ENCODE measurements at places on chromosomes 1 and 21.

GRCh38 chr1:205124726-205125125 is 2.9 kb upstream of the RBBP5 start:
- no peak for DNase-seq

GRCh38 chr21:45615145-45615711 is 28.3 kb upstream of the PCBP3 start:
- peak; percentile 84 for DNase-seq

GRCh38 chr1:41655632-41656031 is 171.1 kb upstream of the EDN2 start:
- DNase-seq = peak; percentile 11

DNA sequence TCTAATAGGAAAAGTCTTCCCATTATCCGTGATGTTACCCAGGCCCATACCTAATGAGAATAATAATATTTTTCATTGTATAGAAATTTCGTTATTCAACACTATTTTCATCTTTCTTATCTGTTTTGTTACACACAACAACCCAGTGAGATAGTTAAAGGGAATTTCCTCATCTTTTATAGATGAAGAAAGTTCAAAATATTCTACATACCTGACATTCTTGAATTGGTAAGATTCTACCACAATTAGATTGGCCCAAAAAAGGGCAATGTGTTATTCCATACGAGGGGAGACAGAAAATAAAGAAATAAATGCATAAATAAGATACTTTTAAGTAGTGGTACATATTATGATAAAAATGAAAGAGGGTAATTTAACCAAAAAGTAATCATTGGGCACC is 405.5 kb upstream of the ADAMTS5 start:
- DNase-seq = no peak

- DNase-seq = no peak
Measured at GRCh38 chr1:81681114-81681513, 119.6 kb upstream of the ADGRL2 start.

- no peak for DNase-seq
Measured at GRCh38 chr1:205088341-205088740, 4.1 kb upstream of the TMEM81 start.

DNA sequence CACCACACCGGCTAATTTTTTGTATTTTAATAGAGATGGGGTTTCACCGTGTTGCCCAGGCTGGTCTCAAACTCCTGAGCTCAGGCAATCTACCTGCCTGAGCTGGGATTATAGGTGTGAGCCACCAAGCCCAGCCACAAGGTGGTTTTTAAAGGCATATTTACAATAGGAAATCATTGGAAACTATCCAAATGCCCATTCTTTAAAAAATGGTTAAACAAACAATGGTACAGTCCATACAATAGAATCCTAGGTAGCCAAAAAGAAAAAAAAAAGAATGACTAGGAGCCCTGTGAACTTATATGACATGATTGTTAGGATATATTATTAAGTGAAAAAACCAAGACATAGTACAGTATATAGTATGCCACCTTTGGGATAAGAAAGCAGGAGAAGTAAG is 5.3 kb downstream of the ATP2B4 start:
- no peak for DNase-seq

DNA sequence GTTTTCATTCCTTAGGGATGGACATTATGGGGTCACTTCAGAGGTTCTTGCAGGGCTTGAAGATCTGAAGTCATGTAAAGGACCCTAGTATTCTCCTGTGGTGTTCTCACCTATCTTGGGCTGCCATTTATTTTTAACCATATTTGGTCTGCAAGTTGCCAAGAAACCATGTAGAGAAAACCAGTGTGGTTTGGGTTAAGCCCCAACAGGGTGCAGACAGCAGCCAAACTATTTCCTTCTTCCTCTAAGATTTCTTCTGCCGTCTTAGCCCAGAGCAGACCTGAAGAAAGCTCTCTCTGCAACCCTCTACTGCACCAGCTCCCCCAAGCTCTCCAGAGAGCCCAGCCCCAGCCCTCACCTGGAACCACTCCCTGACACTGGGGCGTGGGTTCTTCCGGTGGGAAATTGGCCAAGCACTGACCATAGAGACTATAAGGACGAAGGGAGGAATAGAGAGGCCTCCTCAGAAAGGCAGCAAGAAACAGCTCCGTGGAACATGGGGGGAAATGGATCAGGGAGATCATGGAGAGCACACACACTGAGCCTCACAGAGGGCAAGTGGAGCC is 136.6 kb downstream of the SYF2 start:
- DNase-seq = no peak

DNA sequence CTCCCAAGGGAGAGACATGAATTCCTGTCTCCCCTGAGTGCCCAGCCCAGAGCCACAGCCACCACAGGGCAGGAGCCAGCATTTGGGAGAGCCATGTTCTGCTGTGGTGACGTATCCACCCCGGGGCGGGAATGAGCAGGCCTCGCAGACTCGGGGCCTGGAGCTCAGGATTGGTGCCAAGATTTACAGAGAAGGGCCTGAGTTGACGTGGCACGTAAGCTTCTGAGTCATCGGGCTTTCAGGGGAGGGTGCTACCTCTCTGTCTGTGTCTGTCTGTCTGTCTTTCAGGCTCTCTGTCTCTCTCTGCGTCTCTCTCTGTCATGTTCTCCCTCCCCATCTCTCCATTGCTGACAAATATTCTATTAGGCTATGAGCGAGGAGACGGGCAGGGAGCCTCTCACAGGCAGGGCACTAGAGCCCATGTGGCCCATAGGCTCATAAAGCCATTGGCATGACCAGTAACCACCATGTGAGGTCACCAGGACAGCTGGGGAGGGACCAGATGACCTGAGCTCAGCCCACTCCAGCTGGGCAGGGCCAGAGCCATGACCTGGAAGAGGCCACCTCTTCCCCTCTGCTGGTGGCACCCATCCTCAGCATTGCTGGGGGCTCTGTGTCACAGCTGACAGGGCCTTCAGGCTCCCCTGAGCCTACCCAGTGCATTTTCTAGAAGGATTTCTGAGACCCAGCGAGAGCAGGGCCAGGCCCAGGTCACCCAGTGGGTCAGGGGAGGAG is 300.0 kb upstream of the VAMP3 start:
- no peak for DNase-seq

- DNase-seq = no peak
Measured at GRCh38 chr21:27134516-27134915, 167.6 kb upstream of the ADAMTS5 start.

DNA sequence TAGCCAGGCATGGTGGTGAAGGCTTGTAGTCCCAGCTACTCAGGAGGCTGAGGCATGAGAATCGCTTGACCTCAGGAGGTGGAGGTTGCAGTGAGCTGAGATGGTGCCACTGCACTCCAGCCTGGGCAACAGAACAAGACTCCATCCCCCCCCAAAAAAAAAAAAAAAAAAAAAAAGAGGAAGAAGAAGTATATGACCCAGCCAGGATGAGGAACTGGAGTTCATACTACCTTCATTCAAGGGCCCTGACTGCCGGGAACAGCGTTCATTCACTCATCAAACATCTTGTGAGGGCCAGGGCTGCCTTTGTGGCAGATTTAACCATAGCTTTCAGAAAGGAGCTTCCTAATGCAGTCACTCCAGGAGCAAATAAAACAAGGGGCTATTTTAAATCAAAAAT is 127.6 kb downstream of the MRPS6 start:
- DNase-seq = no peak

- DNase-seq = no peak
Measured at GRCh38 chr1:202034683-202035462, 24.5 kb downstream of the ELF3 start.

DNA sequence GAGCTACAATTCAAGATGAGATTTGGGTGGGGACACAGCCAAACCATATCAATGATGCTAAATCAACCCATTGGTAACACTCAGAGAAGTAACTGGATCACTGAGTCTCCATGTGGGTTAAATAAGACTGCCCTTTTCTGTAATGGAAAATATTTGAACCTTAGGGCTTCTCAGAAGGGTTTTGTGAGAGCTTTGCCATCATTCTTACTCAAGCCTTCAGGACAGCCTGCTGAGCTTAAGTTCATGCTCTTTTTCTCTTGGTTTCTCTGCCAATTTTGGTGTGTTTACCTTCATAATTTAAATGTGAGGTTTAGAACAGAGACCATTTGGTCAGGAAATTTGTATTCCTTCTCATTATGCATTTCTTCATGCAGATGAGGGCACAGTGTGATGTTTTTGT is 74.7 kb downstream of the DISC1 start:
- DNase-seq = no peak

DNA sequence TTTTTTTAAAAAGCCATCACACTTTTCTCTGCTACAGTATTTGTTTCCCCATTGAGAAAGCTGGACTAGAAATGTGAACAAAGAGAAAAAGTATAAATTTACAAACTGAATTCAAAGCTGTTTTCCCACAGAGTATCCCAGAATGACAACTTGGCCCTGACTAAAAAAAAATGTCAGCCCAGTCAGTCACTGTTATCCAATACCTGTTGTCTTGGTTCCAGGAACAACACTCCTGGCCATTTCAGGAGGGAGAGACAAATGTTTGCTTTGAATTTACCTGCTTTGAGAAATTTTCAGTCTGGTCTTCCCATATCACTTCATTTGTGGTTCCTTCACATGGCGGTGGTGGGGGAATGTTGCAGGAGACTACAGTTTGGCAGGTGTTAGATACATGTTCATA is 46.2 kb downstream of the COLGALT2 start:
- DNase-seq = no peak

- DNase-seq = no peak
Measured at GRCh38 chr1:156257711-156258110, 9.9 kb upstream of the PAQR6 start.

DNA sequence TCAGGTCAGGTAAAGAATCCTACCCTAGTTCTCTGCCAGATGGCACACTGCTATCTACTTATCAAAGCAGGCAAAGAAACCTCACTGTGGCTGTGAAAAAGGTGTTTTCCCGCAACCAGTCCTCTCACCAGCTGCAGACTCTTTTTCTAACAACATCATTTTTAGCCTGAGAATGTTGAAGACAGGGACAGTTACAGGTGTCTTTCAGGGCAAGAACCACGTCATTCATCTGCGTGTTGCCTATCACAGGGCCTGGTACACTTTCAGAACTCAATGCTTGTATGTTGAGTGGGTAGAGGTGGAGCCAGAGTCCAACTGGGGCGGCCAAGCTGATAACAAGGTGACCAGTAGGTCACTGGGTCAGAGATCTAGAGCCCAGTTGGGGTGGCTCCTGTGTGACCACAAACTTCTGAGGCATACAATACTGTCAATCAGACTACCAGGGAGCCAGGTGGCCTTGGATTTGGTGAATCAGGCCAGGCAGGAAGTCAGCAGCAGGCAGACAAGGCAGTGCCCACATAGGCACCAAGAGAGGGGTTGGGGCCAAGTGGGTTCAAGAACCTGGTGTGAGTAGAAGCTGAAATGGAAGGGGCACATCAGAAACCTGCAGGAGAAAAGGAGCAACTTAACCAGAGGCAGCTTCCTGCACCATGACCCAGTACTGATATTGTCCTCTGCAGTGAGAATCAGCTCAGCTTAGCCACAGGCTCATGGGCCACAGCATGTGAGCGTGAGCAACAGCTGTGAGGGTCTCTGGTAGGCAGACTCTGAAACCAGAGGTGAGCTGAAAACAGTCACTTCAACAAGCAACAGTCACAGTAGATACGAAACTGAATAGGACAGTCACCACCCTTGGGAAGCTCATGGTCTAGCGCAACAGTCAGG is 123.6 kb downstream of the DTL start:
- DNase-seq = no peak

GRCh38 chr1:184950227-184950626 is 24.1 kb downstream of the NIBAN1 start:
- no peak for DNase-seq

- DNase-seq = no peak
Measured at GRCh38 chr1:206898089-206898914, 1.1 kb downstream of the IL24 start.

GRCh38 chr1:209895709-209896108 is 42.3 kb upstream of the SYT14 start:
- no peak for DNase-seq

GRCh38 chr1:96306809-96307560 is 414.6 kb upstream of the PTBP2 start:
- no peak for DNase-seq

DNA sequence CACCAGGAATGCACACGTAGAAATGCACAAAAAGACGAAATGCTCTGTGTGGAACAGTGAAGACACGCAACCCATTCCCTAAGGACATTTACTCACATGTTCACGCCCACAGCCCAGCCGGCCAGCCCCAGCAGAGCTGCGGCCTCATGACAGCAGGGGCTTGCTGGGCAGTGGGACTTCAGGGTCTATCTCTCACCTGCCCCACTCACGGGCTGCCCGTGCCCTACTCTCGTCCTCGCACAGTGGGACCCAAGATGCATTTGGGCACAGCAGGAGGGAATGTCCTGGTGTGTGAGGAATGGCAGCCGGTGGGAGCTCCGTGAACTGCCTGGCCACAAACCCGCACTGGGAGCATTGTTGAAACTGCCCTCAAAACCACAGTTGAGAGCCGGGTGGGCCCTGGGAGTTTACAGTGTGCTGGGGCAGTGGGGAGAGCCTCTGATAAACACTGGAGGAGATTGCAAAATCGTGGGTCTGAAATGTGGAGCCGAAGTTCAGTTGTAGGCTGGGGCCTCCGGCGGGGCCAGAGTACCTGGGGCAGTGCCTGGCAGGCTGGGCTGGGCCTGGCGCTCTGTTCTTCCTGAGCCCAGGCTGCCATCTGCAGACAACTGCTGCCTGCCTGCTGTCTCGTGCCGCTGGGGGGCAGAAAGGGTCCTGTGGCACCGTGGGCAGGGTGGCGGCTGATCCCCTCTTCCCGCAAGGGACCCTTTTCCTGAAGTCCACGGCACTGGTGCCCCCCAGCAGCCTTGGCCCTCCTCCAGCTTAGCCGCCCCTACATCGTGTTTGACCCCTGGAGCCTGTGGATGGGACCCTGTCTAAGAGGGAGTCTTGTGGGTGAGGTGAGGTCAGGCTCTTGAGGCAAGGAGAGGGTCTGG is 20.7 kb upstream of the POFUT2 start:
- DNase-seq = no peak

DNA sequence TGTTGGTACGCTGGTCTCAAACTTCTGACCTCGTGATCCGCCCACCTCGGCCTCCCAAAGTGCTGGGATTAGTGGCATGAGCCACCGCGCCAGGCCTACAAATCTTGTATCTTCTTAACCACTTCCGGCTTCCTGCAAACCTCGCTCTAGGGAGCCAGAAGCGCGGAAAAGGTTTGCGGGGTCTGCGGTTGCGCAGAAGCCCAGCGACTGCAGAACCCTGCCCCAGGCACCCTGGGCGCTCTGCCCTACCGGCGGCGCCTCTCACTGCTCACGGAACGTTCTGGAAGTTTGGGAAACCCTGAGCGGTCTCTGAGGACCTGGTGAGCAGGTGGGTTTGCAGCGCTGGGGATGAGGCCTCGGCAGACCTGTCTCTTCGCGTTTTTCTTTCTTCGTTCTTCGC is at the start of gene C1orf146:
C1orf146 (plus strand) TSS at position 195 of the 400 bp plus-strand sequence. CDS start 13,506 bp downstream, outside the sequence.
- no peak for DNase-seq

DNA sequence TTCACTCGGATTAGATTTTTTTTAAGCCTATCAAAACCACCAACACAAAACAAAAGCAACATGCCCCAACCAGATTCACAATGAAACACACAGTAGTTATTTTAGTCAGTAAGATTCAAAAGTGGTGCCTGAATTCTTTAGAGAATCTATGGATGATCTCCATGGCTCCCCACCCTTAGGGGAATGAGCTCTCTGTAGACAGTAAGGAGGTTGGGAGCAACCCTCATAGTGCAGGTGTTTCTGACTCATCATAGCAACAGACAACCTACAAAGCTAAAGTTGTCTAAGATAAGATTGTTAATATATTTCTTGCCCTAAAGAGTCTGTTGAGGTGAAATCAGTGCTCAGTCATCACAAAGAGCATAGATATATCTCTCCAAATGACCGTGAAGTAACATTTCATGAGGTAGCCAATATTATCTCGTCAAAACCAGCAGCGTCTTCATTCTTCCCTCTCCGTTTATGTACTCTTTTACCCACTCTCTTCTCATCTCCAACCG is 78.3 kb downstream of the ADAMTS1 start:
- DNase-seq = no peak
